Fibroblast of the aortic adventitia (primary cell): ENCODE measurements at places on chromosomes 16 and 17. TPM values are rescaled to one million over a fixed set of nuclear protein-coding genes. Genes with fewer than 3 reads are reported as not detected.
A peak's percentile ranks its signal among the peaks of the same experiment; 100 is the strongest.

The CCT6B gene
- total RNA-seq = 3.2 and 12.0 TPM in 2 replicates

The CIAO3 gene
- 20.0 and 24.7 TPM in 2 replicates for total RNA-seq

GRCh38 chr17:59561042-59561441 is 4.4 kb upstream of the DHX40 start:
- peak; percentile 14 for DNase-seq

- no peak for DNase-seq
These were observed 20.1 kb upstream of the APRT start for GRCh38 chr16:88831838-88832237.

DNA sequence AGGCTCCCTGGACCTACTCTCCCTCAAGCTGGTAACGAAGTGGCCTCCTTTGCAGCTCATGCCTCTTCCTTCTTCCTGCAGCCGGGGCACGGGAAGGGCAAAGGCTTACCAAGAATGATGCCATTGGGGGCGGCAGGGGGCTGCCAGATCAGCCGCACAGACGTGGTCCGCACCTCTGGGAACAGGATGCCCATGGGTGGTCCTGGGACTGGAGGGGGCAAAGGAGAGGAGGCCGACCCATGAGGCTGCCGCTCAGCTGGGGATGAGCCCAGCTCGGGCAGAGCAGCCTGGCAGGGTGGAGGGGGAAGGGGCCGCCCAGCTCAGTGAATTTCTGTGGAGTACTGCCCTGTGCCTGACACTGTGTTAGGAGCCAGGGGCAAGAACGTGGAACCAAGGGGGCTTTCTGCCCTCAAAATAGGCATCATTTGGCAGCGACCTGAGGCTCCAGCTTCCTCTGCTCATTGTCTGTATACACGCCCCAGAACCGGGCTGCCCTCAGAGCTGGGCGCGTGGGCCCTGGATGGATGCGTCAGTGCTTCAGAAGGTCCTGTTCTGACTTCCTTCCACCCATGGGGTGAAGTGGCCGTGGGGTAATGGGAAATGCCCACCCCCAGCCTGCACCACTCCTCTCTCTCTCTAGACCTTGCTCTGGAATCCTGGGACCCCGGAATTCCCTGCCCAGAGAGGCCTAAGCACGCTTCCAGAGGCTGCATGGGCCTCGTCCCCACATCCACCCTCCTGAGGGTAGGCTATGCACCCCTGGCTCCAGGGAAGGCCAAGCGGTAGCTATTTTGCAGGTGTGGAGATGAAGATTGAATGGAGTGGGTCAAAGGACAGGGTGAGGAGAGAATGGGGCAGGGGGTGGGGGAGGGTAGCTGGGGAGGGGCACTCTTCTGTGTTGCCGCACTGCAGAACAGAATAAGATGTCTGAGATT is 79.8 kb upstream of the CDC42EP4 start:
- DNase-seq = no peak

- peak; percentile 100 for DNase-seq
These were observed at the start of gene BAHCC1 for GRCh38 chr17:81394921-81395599. Gene BAHCC1 (plus strand): TSS chr17:81395457. CDS start chr17:81399740, 4,283 bp downstream.
